Activated CD4-positive, alpha-beta T cell treated with anti-CD3 and anti-CD28 coated beads, Interleukin-2, Interleukin-6, amounts not matched to agents 100 ng/mL and 50 ng/mL, durations not matched to agents 16 hours and 8 hours (primary cell): ENCODE measurements at places on chromosomes 3 and 15.

- DNase-seq: no peak
Measured at GRCh38 chr3:177349384-177349783, 152.1 kb upstream of the TBL1XR1 start.

DNA sequence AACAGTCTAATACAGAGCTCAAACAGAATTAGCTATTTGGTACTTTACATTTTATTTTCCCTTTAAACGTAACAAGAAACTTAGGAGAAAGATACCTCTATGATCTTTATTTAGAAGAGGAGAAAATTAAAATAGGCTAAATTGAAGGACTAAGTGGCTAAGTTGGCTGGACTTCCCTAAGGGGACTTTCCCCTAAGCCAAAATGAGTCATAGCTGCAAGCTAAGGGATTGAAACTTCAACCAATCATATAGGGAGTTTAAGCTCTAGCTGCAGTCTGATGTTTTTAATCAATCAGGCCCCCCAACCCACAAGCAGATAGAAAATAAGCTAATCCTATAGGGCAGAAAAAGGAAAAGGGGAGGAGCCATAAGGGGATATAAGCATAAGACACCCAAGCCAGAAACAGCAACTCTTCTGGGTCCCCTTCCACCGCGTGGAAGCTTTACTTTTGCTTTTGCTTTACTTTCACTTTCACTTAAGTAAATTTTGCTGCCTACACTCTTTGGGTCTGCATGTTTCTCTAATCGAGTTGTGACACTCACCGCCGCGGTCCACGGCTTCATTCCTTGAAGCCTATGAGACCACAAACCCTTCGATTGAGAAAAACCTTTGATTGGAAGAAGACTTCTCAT lies 1108.5 kb upstream of the EPHA6 start:
- peak; percentile 17 for DNase-seq

DNA sequence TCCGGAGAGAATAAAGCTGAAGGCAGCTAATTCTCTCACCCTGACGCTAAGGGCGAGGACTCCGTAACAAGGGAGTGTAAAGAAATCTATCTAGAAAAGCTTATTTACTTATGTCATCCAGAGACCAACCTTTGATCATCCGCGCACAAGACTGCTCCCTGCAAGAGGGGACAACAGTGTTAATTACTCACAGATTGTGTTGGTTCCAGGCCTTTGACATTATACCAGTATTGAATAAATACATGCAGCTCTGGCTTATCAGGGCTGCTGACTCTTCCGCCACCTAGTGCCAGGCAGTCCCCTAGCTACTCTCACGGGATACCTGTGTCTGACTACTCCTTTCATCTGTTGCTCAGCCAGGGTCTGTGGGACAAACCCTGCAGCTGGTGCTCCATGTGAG lies 211.7 kb downstream of the DTWD1 start:
- DNase-seq: no peak

DNA sequence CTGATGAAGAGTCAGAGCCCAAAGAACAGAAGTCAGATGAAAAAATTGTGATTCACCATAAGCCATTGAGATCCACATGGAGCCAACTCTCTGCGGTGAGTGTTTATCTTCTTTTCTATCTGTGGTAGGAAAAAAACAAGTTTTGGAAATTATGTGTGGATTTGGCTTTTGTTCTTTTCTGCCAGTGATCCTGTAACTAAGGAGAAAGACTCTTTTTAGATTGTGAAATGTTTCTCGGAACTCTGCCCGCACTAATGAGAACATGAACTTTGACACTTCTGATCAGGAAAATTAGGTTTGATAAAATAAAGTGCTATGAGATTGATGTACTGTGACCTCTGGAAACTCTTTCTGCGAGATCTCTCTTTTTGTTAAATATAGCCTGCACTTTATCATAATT lies 8.4 kb downstream of the ARHGEF26 start:
- no peak for DNase-seq

- DNase-seq: no peak
Measured at GRCh38 chr3:16332904-16333426, 68.0 kb downstream of the OXNAD1 start.

GRCh38 chr15:76147906-76148570 lies 88.3 kb downstream of the TMEM266 start:
- DNase-seq: peak; percentile 82

DNA sequence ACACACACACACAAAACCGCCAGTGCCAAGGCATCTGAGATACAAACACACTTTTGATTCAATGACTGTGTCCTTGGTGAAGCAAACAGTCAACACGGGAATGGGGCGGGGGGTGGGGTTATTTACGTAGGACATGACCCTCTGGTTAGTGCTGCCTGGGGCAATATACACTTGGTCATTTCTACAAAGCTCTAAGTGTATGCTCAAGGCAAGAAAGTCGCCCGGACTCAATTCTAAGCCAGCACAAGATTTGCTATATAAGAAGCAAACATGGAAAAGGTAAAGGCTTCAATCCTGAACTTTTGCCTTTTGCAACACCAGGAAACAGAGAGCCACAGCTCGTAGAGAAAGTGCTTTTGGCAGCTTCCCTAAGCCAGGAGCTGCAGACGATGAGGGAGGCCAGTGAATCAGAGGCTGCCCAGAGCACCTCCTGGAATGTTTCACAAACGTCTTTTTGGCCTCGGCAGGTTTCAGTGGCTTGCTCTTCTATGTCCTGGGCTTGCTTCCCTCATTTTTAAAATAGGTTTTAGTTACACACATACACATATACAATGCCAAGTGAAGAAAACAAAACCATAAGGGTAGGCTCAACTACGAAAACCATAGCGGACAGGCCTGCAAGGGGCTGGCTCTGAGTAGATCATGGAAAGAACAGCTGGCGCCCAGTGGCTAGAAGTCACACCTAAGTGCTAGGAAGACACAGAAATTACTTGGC lies 73.6 kb downstream of the TM4SF4 start:
- no peak for DNase-seq

GRCh38 chr3:26029321-26029720 lies 239.4 kb downstream of the OXSM start:
- DNase-seq: no peak

DNA sequence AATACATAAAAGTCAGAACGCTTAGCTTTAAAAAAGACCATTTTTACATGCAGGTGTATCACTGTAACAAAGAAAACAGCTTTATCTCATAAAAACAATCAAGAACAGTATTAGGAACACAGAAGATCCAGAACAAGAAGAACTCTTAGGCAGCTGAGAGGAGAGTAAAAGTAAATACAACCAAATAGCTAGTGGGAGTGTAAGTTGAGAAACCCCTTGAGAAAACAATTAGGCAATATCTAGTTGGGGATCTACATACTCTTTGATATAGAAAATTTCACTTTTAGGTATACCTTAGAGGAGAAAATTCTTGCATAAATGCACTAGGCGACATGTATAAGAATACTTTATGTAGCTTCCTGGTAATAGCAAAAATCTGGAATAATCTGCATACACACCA lies 7.5 kb downstream of the TMF1 start:
- DNase-seq: no peak

GRCh38 chr3:165855581-165855980 lies 18.4 kb upstream of the BCHE start:
- no peak for DNase-seq

- DNase-seq: no peak
Measured at GRCh38 chr3:128486205-128486628, 6.8 kb downstream of the GATA2 start.

DNA sequence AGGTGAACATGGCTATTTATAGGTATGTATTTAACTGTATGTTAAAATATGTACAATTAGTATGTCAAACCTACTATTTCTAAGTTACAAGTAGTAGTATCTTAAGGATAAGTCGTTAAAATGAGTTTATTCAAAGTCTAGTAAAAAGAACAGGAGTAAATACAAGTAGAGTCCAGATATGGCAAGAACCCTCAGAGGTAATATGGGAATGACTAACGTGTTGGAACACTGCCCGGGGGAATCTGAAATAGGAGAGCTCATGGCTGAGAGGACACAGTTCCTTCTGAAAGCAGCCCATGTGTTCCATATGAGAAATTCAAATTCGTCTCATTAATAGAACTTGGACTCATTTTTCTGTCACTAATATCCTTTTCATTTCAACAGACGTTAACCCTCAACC lies 158.8 kb downstream of the CLSTN2 start:
- DNase-seq: no peak

- no peak for DNase-seq
Measured at GRCh38 chr3:42229942-42230688, 35.9 kb downstream of the CCK start.

DNA sequence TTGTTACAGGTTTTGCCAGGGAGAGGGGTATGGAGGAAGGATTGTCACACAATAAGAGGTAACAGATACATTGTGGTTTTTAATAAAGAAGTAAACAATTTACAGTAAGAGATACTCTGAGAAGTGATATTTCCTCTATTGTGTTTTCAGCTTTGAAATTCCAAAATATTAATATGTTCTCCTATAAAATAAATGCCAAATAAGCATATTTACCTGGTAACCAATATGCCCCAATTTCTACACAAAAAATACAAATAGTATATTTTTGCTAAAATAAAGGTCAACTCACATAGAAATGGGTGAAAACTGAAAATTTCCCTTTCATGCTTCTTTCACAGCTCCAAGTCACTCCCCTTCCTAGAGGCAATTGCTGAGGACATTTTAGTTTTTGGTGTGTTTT lies 437.4 kb upstream of the UBE2E2 start:
- no peak for DNase-seq

- DNase-seq: no peak
Measured at GRCh38 chr3:139481116-139481515, 4.8 kb upstream of the RBP2 start.

GRCh38 chr15:31219221-31219620 lies 107.4 kb upstream of the KLF13 start:
- no peak for DNase-seq

DNA sequence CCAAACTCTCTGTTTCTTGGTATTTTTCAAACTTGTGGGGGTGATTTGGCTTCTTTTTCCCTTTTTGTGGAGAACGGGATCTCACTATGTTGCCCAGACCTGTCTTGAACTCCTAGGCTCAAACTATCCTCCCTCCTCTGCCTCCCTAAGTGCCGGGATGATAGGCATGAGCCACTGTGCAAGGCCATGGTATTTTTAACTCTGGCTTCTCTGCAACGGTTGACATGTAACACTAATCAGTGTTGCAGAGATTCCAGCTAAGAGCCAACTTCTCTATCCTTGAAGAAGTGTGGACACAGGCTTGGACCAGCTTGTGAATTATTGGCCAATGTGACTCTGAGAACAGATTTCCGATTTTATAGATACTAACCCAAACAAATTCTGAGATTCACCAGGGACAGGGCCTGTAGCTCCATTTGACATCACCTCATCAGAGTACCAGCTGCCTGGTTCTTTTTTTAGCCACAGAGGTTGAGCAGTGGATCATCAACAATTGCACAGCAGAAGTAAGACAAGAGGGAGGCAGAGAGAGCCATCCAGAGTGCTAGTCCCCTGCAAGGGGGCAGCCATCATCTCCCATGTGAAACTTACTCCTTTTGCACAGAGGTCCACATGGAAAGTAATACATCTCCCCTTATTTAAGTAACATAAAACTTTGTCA lies 98.1 kb upstream of the SYNPR start:
- no peak for DNase-seq

GRCh38 chr3:111890051-111890580 lies 31.1 kb downstream of the PHLDB2 start:
- DNase-seq: no peak

DNA sequence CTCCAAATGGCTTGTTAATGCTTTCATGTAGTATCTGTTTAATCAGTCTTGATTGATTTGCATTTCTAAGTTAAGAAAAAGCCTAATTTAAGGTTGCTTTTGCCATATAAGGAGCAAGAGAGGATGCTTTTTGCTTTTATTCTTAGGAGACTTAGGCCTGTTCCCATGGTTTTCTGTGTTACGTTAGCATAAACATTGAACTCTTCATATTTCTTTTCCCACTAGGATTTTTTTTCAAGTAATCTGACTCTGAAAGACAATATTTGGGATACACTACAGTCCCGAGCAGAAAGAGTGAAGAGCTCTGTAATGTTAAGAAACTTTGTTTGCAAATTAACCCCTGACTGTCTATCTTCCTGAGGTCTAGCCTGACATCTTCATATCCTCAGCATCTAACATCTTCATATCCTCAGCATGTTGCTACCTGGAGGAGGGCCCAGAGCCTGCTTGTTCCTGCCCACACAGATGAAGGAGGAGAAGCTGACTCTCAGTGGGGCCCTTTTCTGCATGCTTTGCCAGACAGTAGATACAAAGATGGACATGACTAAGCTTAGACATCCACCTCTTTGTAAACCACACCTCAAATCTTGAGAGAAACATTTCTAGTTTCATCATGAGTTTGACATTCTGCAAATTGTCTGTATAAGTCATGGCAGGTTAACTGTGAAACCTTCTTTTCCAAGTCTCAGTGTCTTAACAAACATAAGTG lies 86.2 kb upstream of the COL6A5 start:
- no peak for DNase-seq

DNA sequence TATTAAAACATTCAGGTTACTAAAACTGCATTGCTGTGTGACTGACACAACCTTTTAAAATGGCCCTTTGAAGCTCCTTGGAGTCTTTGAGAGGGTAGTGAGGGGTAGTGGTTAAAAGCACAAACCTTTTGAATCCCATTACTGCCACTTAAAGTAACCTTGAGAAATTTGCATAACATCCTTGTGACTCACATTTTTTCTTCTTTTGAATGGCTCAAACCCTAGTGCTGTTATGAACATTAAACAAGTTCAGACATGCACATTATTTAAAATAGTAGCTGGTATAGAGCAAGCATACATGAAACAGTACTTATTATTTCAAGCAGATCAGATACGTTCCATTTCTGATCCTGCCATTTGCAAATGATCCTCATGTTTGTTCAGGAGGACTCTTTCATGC lies 3.7 kb upstream of the CLDN1 start:
- no peak for DNase-seq

DNA sequence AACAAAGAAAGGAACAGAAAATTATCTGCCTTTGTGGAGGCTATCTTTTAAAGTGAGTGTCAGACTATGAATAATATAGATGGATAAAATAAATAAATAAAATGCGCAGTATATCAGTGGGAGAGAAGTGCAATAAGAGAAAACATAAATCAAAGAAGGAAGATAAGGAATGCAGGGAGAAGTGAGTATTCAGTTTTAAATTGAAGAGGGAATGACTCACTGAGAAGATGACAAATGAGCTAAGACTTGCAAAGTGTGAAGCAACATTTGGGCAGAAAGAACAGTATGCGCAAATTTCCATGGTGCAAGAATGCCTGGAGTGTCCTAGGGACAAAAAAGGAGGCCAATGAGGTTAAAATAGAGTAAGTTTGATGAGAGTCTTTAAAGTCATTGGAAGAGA lies 1300.1 kb upstream of the ALCAM start:
- DNase-seq: no peak

- no peak for DNase-seq
Measured at GRCh38 chr15:63200464-63201249, 11.3 kb downstream of the RAB8B start.

GRCh38 chr3:129908417-129908816 lies 14.9 kb upstream of the TMCC1 start:
- no peak for DNase-seq

GRCh38 chr3:59254976-59255375 lies 205.2 kb upstream of the CFAP20DC start:
- no peak for DNase-seq

GRCh38 chr3:141686466-141687291 lies 51.4 kb upstream of the RNF7 start:
- no peak for DNase-seq
